Activated T-cell treated with anti-CD3 and anti-CD28 coated beads, Interleukin-2, amount 50 U/mL, for 72 hours (primary cell): ENCODE measurements at places on chromosomes 6 and 20. TPM values are rescaled to one million over a fixed set of nuclear protein-coding genes. Genes with fewer than 3 reads are reported as not detected.

GRCh38 chr20:62995898-62996595 is 10.7 kb downstream of the BHLHE23 start:
- H3K4me1 ChIP-seq, result no peaks in the 10 kb centered on the region
- DNase-seq, result no peak
- no peak overlapping the region for H3K27ac ChIP-seq
- H3K36me3 ChIP-seq, result no peaks in the 10 kb centered on the region
- H3K27me3 ChIP-seq, result peaks cover 30% of the 10 kb centered on the region
- no peak overlapping the region for H3K4me3 ChIP-seq

- DNase-seq, result peak; percentile 62
- peak overlapping the region; percentile 86 for H3K27ac ChIP-seq
- H3K36me3 ChIP-seq, result no peaks in the 10 kb centered on the region
- peaks cover 37% of the 10 kb centered on the region for H3K4me1 ChIP-seq
- H3K4me3 ChIP-seq, result peak overlapping the region; percentile 86
Measured at GRCh38 chr6:149060300-149060984, 257.1 kb upstream of the TAB2 start.

- H3K27ac ChIP-seq, result peak overlapping the region; percentile 2
- H3K36me3 ChIP-seq, result peaks cover 48% of the 10 kb centered on the region
- H3K4me1 ChIP-seq, result peaks cover 58% of the 10 kb centered on the region
- no peaks in the 10 kb centered on the region for H3K27me3 ChIP-seq
- peak; percentile 36 for DNase-seq
- H3K4me3 ChIP-seq, result peak overlapping the region; percentile 22
Measured at GRCh38 chr6:79034865-79035264, 43.2 kb downstream of the PHIP start.

- no peak for DNase-seq
- no peaks in the 10 kb centered on the region for H3K36me3 ChIP-seq
- no peaks in the 10 kb centered on the region for H3K4me1 ChIP-seq
Measured at GRCh38 chr6:168027521-168027920, 30.1 kb downstream of the KIF25 start.

- H3K27ac ChIP-seq, result no peak overlapping the region
- DNase-seq, result no peak
- H3K4me3 ChIP-seq, result no peak overlapping the region
- no peaks in the 10 kb centered on the region for H3K36me3 ChIP-seq
Measured at GRCh38 chr6:53975941-53976615, 135.2 kb upstream of the MLIP start.

DNA sequence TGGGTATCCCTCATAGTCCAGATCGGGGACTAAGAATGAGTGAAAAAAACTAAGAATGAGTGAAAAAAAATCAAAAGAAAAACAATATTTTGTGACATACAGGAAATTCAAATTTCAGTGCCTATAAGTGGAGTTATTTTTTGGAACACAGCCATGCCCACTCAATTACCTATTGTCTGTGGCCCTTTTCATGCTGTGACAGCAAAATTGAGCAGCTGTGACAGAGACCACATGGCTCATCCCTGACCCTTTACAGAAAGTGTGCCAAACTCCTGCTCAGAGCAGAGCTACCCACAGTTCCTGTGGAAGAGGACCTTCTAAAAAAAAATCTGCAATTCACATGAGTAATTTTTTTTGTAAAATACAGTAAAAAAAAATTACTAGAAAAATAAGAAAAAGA is 1.4 kb downstream of the NCR2 start:
- no peak overlapping the region for H3K4me3 ChIP-seq
- H3K27ac ChIP-seq, result no peak overlapping the region
- no peaks in the 10 kb centered on the region for H3K27me3 ChIP-seq

DNA sequence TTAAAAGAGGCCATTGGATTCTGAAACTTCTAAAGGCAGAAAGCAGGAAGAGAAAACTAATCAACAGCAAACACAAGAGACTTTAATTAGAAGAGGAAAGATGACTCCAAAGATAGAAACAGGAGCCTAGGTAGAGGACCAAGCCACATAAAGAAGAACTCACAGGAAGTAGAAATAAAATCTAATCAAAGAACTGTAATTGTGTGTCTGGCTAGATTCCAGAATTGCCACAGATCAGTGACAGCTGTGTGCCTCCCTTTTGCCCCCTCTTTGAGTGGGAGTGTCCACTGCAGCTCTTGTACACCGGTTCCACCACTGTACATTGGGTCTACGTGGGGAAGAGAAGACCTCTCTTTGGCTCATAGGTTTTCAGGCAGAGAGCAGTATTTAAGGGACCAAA is 22.3 kb upstream of the THEMIS start:
- DNase-seq, result no peak
- no peaks in the 10 kb centered on the region for H3K27me3 ChIP-seq
- H3K4me3 ChIP-seq, result peak overlapping the region; percentile 50
- peaks cover 72% of the 10 kb centered on the region for H3K4me1 ChIP-seq
- peaks cover 19% of the 10 kb centered on the region for H3K36me3 ChIP-seq
- H3K27ac ChIP-seq, result peak overlapping the region; percentile 64

GRCh38 chr20:24469116-24469893 is at the start of gene SYNDIG1:
TSS of gene SYNDIG1 (plus strand) at chr20:24469629. CDS start at chr20:24543098, 73,469 bp downstream.
- DNase-seq, result peak; percentile 15
- H3K36me3 ChIP-seq, result no peaks in the 10 kb centered on the region
- H3K27me3 ChIP-seq, result peaks cover 45% of the 10 kb centered on the region
- no peak within 1 kb of the TSS for H3K27ac ChIP-seq

DNA sequence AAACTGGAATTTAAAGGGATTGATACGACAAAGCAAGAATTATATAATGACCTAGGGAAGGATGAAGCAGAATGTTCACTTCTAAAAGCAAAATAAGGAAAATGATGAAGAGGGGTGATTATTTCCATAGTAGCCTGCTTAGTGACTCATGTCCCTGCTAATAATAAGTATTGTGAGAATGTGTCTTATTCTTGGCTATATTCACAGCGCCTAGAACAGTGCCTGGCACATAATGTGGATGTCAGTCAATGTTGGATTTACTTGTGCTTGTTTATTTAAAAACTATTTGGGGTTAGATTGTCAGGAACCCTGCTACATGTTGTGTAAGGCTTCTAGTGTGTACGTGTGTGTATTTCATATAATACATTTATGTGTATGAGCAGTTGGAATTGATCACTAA is 85.1 kb downstream of the ZFAND3 start:
- no peaks in the 10 kb centered on the region for H3K27me3 ChIP-seq
- H3K36me3 ChIP-seq, result no peaks in the 10 kb centered on the region
- no peak overlapping the region for H3K27ac ChIP-seq
- no peak for DNase-seq
- H3K4me1 ChIP-seq, result peaks cover 41% of the 10 kb centered on the region
- no peak overlapping the region for H3K4me3 ChIP-seq

- H3K4me1 ChIP-seq, result no peaks in the 10 kb centered on the region
- H3K36me3 ChIP-seq, result no peaks in the 10 kb centered on the region
- DNase-seq, result no peak
- H3K4me3 ChIP-seq, result no peak overlapping the region
Measured at GRCh38 chr6:136144251-136145023, 105.7 kb downstream of the MTFR2 start.

DNA sequence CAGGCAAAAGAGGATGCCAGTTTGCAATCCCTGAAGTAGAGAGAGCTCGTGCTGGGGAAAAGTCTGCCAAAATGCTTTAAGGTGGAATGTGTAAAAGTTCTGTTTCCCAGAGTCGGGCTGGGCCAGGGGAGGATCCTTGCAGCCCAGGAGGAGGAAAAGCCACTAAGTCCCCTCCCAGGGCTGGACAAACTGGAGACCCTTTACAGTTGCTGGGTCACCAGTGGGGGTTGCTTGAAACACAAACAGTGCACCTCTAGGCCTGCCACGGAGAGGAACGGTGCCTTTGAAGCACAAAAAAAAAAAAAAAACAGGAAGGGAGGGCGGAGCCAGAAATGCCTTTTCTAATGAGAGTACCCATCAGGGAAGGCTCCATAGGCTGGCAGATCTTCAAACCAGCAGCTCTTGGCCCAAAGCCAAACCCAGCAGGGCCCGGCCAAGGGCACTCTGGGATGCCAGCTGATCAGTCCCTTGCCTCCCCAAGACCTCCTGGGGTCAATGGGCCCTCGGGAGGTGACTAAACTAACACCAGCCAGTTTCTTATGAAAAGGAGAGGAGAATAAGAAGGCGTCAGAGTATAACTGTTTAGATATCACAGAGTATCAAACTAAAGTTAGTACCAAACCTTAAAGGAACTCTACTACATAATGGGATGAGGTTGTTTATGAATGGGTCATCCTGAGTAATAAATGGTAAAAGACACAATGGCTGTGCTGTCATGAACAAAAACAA is 23.7 kb downstream of the HLA-A start:
- H3K27ac ChIP-seq, result peak overlapping the region; percentile 90
- DNase-seq, result peak; percentile 38
- peaks cover 2% of the 10 kb centered on the region for H3K36me3 ChIP-seq
- peaks cover 33% of the 10 kb centered on the region for H3K4me1 ChIP-seq
- H3K4me3 ChIP-seq, result peak overlapping the region; percentile 91
- H3K27me3 ChIP-seq, result no peaks in the 10 kb centered on the region

DNA sequence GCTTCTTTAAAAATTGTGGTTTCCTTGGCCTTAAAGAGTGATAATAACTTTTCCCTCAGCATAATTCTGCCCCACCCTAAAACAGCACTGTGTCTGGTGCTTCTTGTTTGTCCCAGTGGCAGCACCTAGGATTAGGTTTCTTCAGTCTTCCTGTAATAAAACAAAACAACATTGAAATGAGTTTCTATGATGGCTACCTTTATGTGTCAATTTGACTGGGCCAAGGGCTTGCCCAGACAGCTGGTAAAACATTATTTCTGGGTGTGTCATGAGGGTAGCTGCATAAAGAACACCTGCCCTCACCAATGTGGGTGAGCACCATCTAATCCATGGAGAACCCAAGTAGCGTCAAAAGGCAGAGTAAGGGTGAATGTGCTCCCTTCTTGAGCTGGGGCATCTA is 117.8 kb downstream of the QRSL1 start:
- peaks cover 21% of the 10 kb centered on the region for H3K27me3 ChIP-seq
- H3K27ac ChIP-seq, result no peak overlapping the region
- H3K4me1 ChIP-seq, result no peaks in the 10 kb centered on the region
- DNase-seq, result no peak
- H3K4me3 ChIP-seq, result no peak overlapping the region

DNA sequence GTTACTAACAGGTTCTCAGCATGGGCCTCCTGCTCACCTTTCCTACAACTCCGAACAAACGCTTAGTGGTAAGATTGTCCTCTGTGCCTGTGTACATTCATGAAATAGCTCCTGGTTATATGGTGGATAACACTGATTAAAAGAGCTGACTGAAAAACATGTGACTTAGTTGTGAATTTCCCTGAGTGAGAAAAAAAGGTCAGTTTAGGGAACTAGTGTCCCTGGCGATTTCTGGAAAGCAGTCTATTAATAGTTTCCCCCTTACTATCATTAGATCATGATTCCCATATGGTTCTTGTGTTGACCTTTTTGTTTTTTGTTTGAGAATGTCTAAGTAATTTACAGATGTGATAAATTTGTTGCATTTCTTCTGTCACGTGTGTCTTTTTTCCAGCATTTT is 15.6 kb downstream of the SNRPC start:
- peaks cover 17% of the 10 kb centered on the region for H3K4me1 ChIP-seq
- H3K36me3 ChIP-seq, result peaks cover 9% of the 10 kb centered on the region
- H3K27me3 ChIP-seq, result no peaks in the 10 kb centered on the region

GRCh38 chr6:125598422-125598821 is 151.0 kb upstream of the HEY2 start:
- no peak for DNase-seq
- no peaks in the 10 kb centered on the region for H3K36me3 ChIP-seq
- no peak overlapping the region for H3K27ac ChIP-seq
- H3K27me3 ChIP-seq, result peaks cover 6% of the 10 kb centered on the region
- no peak overlapping the region for H3K4me3 ChIP-seq

DNA sequence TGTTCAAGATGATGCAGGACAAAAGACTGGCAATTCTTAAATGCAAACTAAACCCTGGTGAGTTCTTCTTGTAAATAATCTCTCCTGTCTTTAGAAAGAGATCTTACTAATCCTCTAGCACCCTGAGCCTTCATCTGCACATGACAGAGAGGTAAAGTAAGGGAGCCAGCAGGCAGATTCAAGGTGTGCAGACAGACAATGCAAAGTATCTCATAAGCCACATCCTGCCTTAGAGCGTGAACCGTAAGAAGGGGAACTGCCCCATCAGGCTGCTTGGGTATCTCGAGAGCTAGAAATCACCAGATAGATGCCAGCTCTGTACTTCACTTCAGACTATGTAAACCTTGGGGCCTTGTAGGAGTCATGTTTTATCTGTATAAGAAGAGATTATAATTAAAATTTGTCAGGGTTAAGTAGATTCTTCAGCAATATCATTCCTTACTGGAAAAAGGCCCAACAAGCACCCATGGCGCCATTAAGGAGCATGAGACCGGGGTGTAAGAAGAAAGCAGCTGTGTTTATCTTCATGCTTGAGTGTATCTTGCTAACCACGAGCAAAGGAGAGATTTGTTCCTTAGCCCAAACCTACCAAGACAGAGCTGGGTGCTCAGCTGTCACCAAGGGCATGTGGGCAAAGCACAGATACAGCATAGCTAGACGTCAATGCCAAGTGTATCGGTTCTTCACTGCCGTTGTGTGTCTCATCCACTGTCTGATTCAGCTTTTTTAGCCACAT is 24.4 kb downstream of the CNR1 start:
- no peaks in the 10 kb centered on the region for H3K27me3 ChIP-seq
- no peaks in the 10 kb centered on the region for H3K4me1 ChIP-seq
- H3K36me3 ChIP-seq, result no peaks in the 10 kb centered on the region
- no peak overlapping the region for H3K4me3 ChIP-seq
- no peak overlapping the region for H3K27ac ChIP-seq
- no peak for DNase-seq

DNA sequence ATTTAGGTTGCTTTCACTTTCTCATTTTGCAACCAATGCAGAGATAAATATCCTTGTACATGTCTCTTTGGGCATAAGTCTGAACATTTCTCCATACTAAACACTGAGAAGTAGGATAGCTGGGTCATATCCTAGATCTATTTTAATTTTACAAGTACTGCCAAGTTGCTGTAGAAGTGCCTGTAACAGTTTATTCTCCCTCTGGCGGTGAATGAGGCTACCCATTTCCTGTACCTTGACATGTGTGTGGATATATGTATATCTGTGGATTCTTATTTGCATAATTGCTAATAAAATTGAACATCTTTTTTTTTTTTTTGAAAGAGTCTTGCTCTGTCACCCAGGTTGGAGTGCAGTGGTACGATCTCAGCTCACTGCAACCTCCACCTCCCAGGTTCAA is 48.0 kb upstream of the PNRC1 start:
- H3K36me3 ChIP-seq, result peaks cover 2% of the 10 kb centered on the region
- no peaks in the 10 kb centered on the region for H3K4me1 ChIP-seq
- H3K27me3 ChIP-seq, result no peaks in the 10 kb centered on the region
- H3K27ac ChIP-seq, result no peak overlapping the region
- no peak overlapping the region for H3K4me3 ChIP-seq

DNA sequence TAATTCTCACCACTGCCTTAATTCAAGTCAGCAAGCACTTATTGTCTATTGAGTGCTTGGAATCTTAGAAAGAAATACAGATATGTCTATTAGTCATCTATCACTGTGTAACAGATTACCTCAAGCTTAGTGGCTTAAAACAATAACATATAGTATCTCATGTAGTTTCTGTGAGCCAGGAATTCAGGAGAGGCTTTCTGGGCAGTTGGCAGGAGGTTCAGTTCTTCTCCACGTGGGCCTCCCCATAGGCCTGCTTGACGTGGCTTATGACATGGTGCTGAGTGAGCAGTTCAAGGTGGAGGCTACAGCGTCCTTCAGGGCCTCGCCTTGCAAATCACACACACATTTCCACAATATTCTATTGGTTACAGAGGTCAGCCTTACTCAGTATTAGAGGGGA is 69.7 kb downstream of the DTD1 start:
- no peak for DNase-seq
- peaks cover 4% of the 10 kb centered on the region for H3K4me1 ChIP-seq
- no peak overlapping the region for H3K27ac ChIP-seq
- no peaks in the 10 kb centered on the region for H3K36me3 ChIP-seq
- H3K27me3 ChIP-seq, result no peaks in the 10 kb centered on the region
- H3K4me3 ChIP-seq, result no peak overlapping the region

FAM83B gene
- total RNA-seq, result not detected

EFHC1 gene
- 4.6 TPM for total RNA-seq

GJA10 gene
- not detected for total RNA-seq

GLP1R gene
- 2.1 TPM for total RNA-seq
